Activated naive CD4-positive, alpha-beta T cell treated with anti-CD3 and anti-CD28 coated beads for 36 hours (primary cell): ENCODE measurements at places on chromosomes 2 and 18.

- DNase-seq, result no peak
Observed at GRCh38 chr2:169286624-169287231, 75.6 kb downstream of the LRP2 start.

GRCh38 chr2:86223140-86223926 lies 24.1 kb downstream of the MRPL35 start:
- DNase-seq, result no peak

DNA sequence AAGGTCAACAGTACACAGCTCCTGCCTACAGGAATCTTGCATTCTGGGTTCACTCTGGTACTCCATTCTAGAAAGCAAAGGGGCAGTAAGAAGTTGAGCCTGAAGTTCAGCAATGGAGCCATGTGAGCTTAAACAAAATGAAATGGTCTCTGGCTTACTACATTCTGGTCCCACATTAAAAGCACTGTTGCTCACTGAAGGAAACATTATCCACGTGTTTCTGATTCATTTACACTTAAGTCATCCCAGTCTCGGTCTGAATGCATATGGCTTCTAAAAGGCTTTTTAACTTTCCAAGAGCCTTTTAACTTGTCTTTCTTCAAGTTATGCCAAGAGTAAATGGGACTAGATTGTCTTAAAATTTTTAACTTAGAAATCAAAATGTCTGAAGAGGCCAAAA lies 177.8 kb downstream of the LNPK start:
- no peak for DNase-seq

GRCh38 chr2:48315896-48316194 lies 214.1 kb upstream of the STON1 start:
- DNase-seq, result peak; percentile 44

- no peak for DNase-seq
Observed at GRCh38 chr18:59395226-59396175, 36.4 kb upstream of the LMAN1 start.

GRCh38 chr18:23106575-23106974 lies 28.7 kb upstream of the CABLES1 start:
- DNase-seq, result no peak

GRCh38 chr2:183166210-183166609 lies 42.0 kb downstream of the NUP35 start:
- no peak for DNase-seq

- no peak for DNase-seq
Observed at GRCh38 chr18:59061914-59062642, 77.6 kb upstream of the SEC11C start.
